ENCODE measurements at places on chromosomes 16 and 17. TPM values are rescaled to one million over a fixed set of nuclear protein-coding genes. Genes with fewer than 3 reads are reported as not detected.

Gene TMEM235
- total RNA-seq: 1.5 TPM

Gene ZG16
- total RNA-seq: 0.11 TPM

Gene EVPLL
- total RNA-seq: not detected

Gene ESRP2
- 33.6 TPM for total RNA-seq

Gene GRIN2A
- 4.9 TPM for total RNA-seq

Gene ENPP7
- total RNA-seq: not detected

Gene KRTAP4-9
- total RNA-seq: not detected

Gene KCNAB3
- 18.8 TPM for total RNA-seq

Gene NPTX1
- 0.27 TPM for total RNA-seq

Gene GRIN2C
- 0.29 TPM for total RNA-seq

Gene KRTAP2-2
- not detected for total RNA-seq

Gene SIRT7
- 21.3 TPM for total RNA-seq

Gene TOM1L1
- 47.8 TPM for total RNA-seq

Gene ZNF205
- 16.0 TPM for total RNA-seq

Gene DCTPP1
- total RNA-seq: 31.8 TPM

Measured in mesothelial cell of epicardium (in vitro differentiated cells).